ENCODE measurements at places on chromosomes 7 and 10.

GRCh38 chr10:34954142-34954541 lies 136.0 kb downstream of the CUL2 start:
- DNase-seq: peak; percentile 93

- DNase-seq: no peak
Observed at GRCh38 chr10:115046686-115047236, 46.4 kb upstream of the ATRNL1 start.

GRCh38 chr10:98886686-98887085 lies 349.0 kb downstream of the HPSE2 start:
- DNase-seq: no peak

DNA sequence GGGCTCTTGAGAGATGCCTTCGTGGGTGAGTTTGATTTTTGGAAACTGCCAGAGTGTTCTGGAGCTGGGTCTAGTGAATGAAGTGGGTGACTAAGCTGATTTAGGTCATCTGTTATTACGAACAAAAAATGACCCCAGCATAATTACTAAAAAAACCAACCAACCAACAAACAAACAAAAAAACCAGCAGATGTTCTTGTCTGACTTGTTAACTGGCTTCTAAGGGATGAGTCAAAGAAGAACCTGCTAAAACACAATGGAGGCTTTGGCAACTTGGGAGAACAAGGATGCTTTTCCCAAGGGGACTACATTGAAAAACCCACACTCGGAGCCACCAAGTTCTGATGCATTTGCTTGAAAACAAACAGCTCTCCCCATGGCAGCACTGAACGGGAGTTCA lies 11.5 kb downstream of the TACR2 start:
- DNase-seq: no peak

- DNase-seq: no peak
Observed at GRCh38 chr7:88217675-88218428, 2.0 kb downstream of the SRI start.

GRCh38 chr7:80335511-80336231 lies 176.2 kb downstream of the GNAT3 start:
- DNase-seq: no peak

GRCh38 chr10:12712293-12712983 lies 289.1 kb downstream of the CCDC3 start:
- DNase-seq: no peak

DNA sequence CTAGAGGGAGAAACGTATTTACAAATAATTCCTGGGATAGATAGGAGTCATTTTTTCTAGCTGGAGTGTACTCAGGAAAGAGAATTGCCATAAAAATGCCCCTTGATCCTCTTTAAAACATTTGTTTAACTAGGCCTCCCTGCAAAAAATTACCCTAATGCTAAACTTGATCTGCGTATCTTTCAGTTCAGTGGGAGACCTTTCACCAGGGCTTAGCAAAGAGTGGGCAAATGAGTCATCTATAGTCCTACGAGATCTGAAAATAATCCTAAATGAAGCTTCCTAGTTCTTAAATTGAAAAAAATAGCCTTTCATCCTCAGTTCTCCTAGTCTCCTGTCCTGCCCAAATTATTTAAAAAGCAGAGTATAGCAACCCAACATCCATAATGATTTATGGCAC lies 198.6 kb upstream of the FRMD4A start:
- no peak for DNase-seq

- no peak for DNase-seq
Observed at GRCh38 chr7:28626624-28627262, 214.4 kb downstream of the CREB5 start.

DNA sequence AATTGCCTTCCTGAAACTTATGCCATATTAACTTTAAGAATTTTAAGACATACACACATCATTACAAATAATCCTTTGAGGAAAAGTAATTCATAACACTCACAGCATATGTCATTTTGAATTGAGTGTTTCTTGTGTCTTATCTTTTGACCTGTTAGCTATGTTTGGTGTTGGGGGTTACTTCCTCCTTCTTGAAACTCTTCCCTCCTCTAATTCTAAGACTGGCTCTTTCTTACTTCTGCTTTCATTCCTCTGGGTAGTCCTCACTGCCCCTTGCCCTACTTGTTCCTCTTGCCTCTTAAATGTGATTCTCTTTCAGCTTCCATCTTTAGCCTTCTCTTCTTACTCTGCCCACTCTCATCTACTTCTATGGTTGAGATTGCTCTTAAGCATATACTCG lies 28.3 kb upstream of the PIP4K2A start:
- DNase-seq: no peak

DNA sequence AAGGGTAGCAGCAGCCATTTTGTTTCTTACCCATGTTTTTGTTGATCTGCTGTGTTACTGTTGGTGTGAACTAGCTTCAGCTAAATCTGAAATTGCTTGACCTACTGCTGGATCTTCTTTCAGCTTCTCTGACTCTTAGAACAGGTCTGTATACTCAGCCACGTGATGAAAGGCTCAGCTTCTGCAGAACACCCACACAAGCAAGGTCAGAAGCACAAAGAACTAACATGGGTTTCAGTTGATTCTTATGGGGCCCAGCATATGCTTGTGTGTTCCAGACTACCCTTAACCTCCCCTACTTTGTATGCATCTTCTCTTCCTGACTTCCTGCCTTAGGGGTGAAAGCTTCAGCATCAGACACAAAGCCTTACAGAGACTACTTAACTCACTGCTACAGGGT lies 186.8 kb downstream of the HGF start:
- no peak for DNase-seq

DNA sequence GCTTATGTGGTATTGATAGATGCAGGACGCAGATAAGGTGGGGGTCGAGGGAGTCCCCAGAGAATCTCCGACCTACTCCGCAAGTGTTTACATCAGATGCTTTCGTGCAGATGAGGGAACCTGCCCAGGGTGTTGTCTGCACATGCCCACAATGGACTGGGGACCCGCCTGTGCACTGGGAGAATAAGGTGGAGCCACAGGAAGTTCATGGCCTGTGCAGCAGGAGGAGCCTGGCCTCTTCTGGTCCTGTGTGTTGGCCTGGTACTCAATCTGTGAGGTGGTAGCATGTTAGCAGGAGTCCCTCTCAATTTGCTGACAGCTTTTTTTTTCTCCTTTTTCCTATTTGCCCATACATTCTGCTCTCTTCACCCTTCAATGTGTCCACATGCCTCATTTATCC lies 54.1 kb upstream of the AKR1C1 start:
- DNase-seq: no peak

DNA sequence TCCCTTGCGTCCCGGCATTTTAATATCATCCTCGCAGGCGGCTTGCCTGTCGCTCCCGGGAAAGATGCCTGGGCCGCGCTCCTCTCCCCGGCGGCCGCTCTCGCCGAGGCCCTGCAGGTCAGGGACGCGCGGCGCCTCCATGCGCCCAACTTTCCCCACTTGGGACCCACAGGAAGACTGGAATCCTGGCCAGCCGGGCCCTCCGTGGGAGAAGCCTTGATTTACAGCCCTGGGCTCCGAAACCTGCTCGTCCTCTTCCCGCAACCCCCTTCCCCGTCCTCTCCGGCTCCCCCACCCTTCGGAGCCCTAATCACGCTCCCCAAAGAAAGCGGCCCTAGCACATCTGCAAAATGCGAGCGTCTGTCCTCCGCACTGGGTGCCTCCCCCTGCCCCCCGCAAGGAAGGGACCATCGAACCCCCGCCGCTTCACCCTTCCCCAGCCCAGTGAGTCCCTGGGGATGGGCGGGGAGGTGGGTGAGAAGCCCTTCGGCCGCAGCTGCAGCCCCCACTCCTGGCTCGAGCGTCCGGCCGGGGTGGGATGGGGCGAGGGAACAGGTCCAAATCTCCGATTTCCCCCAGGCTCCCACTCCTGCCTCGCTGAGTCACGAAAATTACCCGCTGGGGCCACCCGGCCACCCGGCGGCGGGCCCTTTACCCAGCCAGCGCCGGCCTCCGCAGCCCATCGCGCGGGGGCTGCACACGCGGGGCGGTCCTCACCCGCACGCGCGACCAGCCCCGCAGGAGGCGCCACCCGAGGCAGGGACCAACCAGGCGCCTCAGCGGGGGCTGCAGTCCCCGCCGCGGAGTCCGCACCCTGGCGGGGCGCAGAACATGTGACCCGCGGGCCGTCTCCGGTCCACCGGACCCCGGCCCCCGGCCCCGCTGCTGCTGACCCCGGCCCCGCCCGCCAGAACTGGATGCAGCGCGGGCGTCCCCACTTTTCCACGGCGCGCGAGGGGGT lies 695 bp downstream of the HSPA12A start:
- no peak for DNase-seq

GRCh38 chr10:59870152-59870551 lies 36.2 kb downstream of the CCDC6 start:
- no peak for DNase-seq

DNA sequence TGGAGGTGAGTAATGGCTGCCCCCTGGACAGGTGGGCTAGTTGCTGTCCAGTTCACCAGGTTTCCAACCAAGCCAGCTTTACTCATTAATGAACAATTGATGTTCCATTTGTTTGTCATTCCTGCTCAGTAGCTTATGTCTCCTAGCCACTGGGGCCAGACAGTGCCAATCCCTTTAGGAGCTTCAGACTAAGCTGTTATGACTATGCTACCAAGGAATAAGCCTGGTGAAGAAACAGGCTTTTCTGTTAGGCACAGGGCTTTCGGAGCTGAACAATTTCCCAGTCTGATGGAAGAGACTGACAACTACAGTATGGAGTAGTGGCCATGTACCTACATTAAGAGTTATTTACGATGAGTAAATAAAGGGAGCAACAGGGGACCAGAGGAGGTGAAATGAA lies 2.1 kb upstream of the FMC1 start:
- DNase-seq: no peak

GRCh38 chr10:123620621-123621020 lies 45.5 kb upstream of the GPR26 start:
- no peak for DNase-seq

DNA sequence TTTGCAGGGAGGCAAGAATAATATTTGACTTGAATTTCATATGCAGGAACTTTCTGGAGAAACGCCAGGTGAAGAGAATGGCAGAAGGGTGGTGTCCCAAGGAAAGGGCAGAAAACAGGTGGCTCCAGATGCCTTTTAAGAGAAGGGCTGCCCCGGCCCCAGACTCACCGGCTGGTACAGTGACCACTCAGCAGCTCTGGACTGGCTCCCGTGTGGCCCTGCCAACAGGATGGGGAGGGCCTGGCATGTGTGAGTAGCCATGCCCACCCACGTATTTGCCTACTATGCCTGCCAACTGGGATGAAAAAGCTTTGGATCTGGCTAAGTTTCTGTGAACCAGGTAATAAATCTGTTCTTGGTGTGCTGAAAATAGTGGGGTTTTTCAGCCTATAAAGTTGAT lies 159.5 kb downstream of the PRKAG2 start:
- no peak for DNase-seq

GRCh38 chr10:10796774-10797415 lies 220.8 kb upstream of the CELF2 start:
- no peak for DNase-seq
